ENCODE measurements at places on chromosomes 5 and 9. TPM values are rescaled to one million over a fixed set of nuclear protein-coding genes. Genes with fewer than 3 reads are reported as not detected.

GRCh38 chr9:111965566-111966019, 69.0 kb downstream of the UGCG start:
- H3K4me1 ChIP-seq, result peaks cover 25% of the 10 kb centered on the region
- H3K27me3 ChIP-seq, result no peaks in the 10 kb centered on the region
- H3K27ac ChIP-seq, result peak overlapping the region; percentile 60
- H3K36me3 ChIP-seq, result no peaks in the 10 kb centered on the region
- no peak overlapping the region for H3K4me3 ChIP-seq
- no peak for DNase-seq

DNA sequence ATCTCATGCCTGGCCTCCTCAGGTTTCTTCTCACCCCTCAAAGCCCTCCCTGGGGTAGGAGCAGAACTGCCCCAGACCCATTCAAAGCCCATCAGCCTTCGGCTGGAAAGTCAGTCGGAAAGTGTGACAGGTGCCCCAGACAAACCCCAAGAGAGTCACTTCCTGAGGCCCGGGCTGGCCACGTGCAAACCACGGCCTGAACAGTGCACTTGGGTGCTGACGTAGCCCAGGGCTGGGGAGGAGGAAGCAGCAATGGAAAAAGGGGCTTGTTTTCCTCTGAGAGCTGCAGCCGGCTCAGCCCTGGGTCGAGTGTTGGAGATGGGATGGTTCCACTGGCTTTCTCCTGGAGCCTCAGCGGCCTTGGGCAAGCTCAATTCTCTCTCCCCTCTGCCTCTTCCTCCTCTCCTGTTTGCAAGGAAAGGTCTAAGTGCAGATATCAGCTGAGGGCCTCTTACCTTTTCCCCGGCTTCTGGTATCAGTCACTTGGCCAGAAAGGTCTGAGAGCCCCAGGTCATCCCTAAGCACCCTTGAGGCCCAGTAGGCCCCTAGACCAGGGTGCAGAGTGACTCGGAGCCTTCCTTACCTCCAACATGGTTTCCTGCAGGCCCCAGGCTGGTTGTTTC, 5.9 kb upstream of the EGR1 start:
- H3K27me3 ChIP-seq, result peaks cover 3% of the 10 kb centered on the region
- H3K4me1 ChIP-seq, result peaks cover 13% of the 10 kb centered on the region
- no peak overlapping the region for H3K4me3 ChIP-seq
- no peak for DNase-seq
- H3K36me3 ChIP-seq, result no peaks in the 10 kb centered on the region

- no peak for DNase-seq
- H3K36me3 ChIP-seq, result peaks cover 19% of the 10 kb centered on the region
- peaks cover 12% of the 10 kb centered on the region for H3K4me1 ChIP-seq
Measured at GRCh38 chr5:149356391-149356790, 1.5 kb upstream of the PCYOX1L start.

GRCh38 chr5:143101725-143102386, 301.6 kb downstream of the NR3C1 start:
- H3K36me3 ChIP-seq, result peaks cover 2% of the 10 kb centered on the region
- DNase-seq, result no peak
- no peak overlapping the region for H3K4me3 ChIP-seq
- peaks cover 8% of the 10 kb centered on the region for H3K4me1 ChIP-seq
- H3K27ac ChIP-seq, result no peak overlapping the region

DNA sequence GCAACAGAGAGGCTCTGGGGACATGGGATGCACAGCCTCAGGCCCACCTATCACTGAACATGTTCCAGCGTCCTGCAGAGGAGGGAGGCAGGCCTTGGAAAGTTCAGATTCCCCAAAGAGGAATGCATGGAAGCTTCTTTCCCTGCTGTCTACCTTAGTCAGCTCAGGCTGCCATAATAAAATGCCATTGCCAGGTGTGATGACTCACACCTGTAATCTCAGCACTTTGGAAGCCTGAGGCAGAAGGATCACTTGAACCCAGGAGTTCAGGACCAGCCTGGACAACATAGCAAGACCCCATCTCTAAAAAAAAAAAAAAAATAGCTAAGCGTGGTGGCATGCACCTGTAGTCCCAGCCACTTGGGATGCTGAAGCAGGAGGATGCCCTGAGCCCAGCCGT, 24.5 kb upstream of the TOR1B start:
- no peak overlapping the region for H3K27ac ChIP-seq
- no peak for DNase-seq
- peaks cover 3% of the 10 kb centered on the region for H3K27me3 ChIP-seq
- peaks cover 14% of the 10 kb centered on the region for H3K4me1 ChIP-seq
- H3K4me3 ChIP-seq, result no peak overlapping the region

GRCh38 chr5:32461441-32462120, 17.0 kb upstream of the ZFR start:
- H3K27me3 ChIP-seq, result peaks cover under 1% of the 10 kb centered on the region
- DNase-seq, result no peak
- no peaks in the 10 kb centered on the region for H3K4me1 ChIP-seq

GRCh38 chr5:16461782-16462181, 3.8 kb downstream of the ZNF622 start:
- H3K4me1 ChIP-seq, result peaks cover 69% of the 10 kb centered on the region
- peak overlapping the region; percentile 61 for H3K27ac ChIP-seq
- H3K27me3 ChIP-seq, result no peaks in the 10 kb centered on the region

DNA sequence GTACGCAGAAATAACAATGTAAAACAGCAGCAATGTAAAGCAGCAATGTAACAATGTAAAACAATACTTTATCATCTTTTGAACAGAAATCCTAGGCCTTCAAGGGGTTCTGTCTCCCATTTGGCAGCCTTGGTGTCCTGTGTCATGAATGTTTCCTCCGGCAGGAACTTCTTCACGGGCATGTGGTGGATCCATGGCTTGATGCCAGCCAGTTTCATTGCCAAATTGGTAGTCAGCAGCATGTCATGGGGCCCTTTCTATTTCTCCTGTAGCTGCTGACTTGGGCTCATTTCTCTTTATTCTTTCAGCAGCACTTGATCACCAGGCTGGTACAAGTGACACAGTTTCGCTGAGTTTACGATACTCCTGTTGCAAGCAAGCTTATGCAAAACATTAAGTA, 275.3 kb downstream of the HTR1A start:
- H3K27me3 ChIP-seq, result peaks cover 1% of the 10 kb centered on the region
- H3K36me3 ChIP-seq, result no peaks in the 10 kb centered on the region
- no peak overlapping the region for H3K4me3 ChIP-seq
- no peak for DNase-seq
- no peak overlapping the region for H3K27ac ChIP-seq
- H3K4me1 ChIP-seq, result no peaks in the 10 kb centered on the region

- H3K27ac ChIP-seq, result no peak overlapping the region
- no peak overlapping the region for H3K4me3 ChIP-seq
- H3K27me3 ChIP-seq, result no peaks in the 10 kb centered on the region
- no peak for DNase-seq
- H3K4me1 ChIP-seq, result no peaks in the 10 kb centered on the region
Measured at GRCh38 chr9:272251-273213, 57.9 kb downstream of the DOCK8 start.

DNA sequence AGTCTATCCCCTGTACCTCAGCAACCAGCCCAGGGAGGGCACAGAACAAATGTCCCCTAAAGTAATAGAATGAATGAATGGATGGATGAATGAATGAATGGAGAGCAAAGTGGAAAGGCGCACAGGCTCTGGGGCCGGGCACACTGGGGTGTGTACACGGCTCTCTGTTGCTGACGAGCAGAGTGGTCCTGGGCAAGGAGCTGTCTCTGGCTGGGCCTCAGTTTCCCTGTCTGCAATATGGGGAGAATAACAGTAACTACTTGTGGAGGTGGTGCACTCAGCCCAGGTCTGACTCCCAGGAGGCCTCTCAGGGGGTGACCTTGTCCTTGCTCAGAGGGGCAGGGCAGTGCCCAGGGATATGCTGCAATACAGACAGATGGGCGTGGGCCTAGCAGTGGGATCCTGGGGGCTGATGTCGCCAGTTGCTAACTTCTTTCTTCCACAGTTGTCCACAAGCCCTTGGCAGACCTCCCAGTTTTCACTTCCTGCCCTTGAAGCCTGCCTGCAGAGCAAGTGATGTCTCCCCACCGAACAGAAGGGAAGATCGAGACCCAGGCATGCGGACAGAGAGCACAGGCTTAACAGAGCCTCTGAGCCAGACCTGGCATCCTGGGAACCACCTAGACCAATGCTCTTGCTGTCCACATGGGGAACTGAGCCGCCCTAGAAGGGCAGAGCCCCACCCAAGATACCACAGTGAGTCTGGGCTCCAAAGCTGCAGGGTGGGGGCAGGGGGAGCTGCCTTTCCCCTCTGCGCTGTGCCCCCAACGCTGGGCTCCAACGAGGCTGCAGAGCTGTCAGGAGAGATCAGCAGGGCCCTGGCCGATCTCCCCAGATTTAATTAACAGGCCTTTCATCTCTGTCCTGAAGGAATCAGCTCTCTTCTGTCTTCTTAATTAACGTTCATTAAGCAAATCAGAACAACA, 13.6 kb upstream of the LAMC3 start:
- no peak for DNase-seq
- peaks cover 8% of the 10 kb centered on the region for H3K4me1 ChIP-seq
- H3K27me3 ChIP-seq, result peaks cover 3% of the 10 kb centered on the region
- H3K27ac ChIP-seq, result peak overlapping the region; percentile 51
- H3K4me3 ChIP-seq, result no peak overlapping the region

- no peak overlapping the region for H3K27ac ChIP-seq
- no peaks in the 10 kb centered on the region for H3K27me3 ChIP-seq
- no peak overlapping the region for H3K4me3 ChIP-seq
Measured at GRCh38 chr9:35357116-35357515, 132.8 kb upstream of the RUSC2 start.

- peaks cover 3% of the 10 kb centered on the region for H3K36me3 ChIP-seq
- H3K4me1 ChIP-seq, result no peaks in the 10 kb centered on the region
- peaks cover 18% of the 10 kb centered on the region for H3K27me3 ChIP-seq
- no peak for DNase-seq
- H3K27ac ChIP-seq, result no peak overlapping the region
Measured at GRCh38 chr9:88932766-88933165, 58.5 kb upstream of the S1PR3 start.

GRCh38 chr5:139668924-139669661, 20.9 kb downstream of the CXXC5 start:
- no peak overlapping the region for H3K4me3 ChIP-seq
- H3K27ac ChIP-seq, result peak overlapping the region; percentile 75
- H3K36me3 ChIP-seq, result peaks cover 1% of the 10 kb centered on the region
- no peaks in the 10 kb centered on the region for H3K27me3 ChIP-seq

- no peaks in the 10 kb centered on the region for H3K27me3 ChIP-seq
- DNase-seq, result no peak
- peak overlapping the region; percentile 83 for H3K27ac ChIP-seq
Measured at GRCh38 chr9:75378036-75378435, 289.7 kb downstream of the OSTF1 start.

- H3K4me3 ChIP-seq, result no peak overlapping the region
- H3K27ac ChIP-seq, result no peak overlapping the region
- peaks cover 21% of the 10 kb centered on the region for H3K4me1 ChIP-seq
- DNase-seq, result no peak
- H3K36me3 ChIP-seq, result no peaks in the 10 kb centered on the region
- H3K27me3 ChIP-seq, result no peaks in the 10 kb centered on the region
Measured at GRCh38 chr9:90915693-90916092, 114.1 kb downstream of the SYK start.

DNA sequence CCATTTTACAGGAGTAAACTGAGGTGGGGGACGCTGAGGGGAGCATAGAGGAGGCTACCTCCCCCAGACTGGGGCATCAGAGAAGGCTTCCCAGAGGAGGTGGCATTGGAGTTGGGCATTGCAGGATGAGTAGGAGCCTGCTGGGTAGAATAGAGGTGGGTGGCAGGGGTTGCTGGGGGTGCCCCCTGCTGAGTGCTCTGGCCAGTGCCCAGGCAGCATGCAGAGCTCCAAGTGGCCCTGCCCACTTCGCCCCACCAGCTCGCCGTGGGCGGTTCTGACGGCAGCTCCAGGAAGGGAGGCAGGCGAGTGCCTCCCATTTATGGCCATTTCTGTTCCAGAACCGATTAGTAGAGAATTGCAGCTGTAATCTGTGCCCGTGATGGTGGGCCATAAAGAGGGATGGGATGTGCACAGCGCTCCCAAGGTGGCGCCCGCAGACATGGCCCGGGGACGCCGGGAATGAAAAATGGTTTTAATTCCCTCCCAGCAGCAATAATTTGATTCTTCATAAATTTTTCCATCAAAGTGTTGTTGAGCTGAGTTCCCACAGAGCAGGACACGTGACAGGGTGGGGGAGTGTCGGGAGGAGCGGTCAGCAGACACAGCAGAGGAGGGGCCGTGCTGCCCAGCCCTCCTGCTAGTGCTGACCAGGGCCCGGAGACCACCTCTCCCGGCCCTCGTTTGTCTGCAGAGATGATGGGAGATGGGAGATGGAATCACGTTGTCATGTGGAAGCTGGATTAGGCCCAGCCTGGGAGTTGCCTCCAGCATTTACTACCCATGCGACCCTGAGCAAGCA, 75.5 kb downstream of the LMX1B start:
- no peak overlapping the region for H3K4me3 ChIP-seq
- no peaks in the 10 kb centered on the region for H3K4me1 ChIP-seq
- peak; percentile 68 for DNase-seq
- no peaks in the 10 kb centered on the region for H3K36me3 ChIP-seq
- no peak overlapping the region for H3K27ac ChIP-seq
- H3K27me3 ChIP-seq, result peaks cover 26% of the 10 kb centered on the region

GRCh38 chr5:143673676-143674468, 138.1 kb upstream of the HMHB1 start:
- H3K27me3 ChIP-seq, result no peaks in the 10 kb centered on the region
- no peaks in the 10 kb centered on the region for H3K36me3 ChIP-seq
- DNase-seq, result no peak
- no peak overlapping the region for H3K4me3 ChIP-seq
- H3K27ac ChIP-seq, result no peak overlapping the region

DNA sequence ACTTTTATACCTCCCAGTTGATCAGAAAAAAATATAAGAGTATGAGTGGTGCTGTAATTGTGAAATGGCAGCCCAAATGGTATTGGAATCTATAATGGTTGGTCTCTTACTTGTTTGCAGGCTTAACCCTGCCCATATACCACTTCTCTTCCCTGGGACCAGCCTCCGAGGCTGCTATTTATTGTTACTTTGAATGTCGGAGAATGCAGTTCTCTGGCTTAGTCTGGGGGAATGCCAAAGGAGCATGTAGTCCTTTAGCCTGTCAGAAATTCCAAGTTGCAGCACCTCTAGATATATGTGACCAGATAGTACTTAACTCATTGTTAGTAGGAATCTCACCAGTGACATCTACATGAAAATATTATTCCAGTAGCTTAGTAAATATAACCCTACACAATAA, 47.5 kb downstream of the SLC44A1 start:
- H3K27me3 ChIP-seq, result no peaks in the 10 kb centered on the region
- H3K36me3 ChIP-seq, result no peaks in the 10 kb centered on the region
- no peak overlapping the region for H3K4me3 ChIP-seq
- H3K4me1 ChIP-seq, result peaks cover 19% of the 10 kb centered on the region
- DNase-seq, result no peak
- H3K27ac ChIP-seq, result no peak overlapping the region

DNA sequence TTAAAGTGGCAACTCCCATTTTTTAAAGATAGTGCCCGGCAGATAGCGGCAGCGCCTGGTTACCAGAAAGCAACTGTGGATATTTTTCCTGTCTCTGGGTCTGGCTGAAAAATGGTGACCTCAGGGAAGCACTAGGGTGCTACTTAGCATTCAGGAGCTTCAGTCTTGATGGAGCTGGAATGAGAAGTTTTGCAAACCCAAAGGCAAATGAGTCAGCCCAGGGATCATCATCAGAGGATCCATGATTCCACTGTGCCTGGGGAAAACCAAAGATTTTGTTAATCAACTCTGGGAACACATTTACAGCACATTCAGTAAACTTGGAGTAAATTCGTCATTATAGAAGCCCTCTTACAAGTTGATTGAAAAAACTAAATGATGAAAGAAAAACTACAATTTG, 26.7 kb downstream of the F2R start:
- no peak for DNase-seq
- no peaks in the 10 kb centered on the region for H3K27me3 ChIP-seq
- no peaks in the 10 kb centered on the region for H3K36me3 ChIP-seq
- no peak overlapping the region for H3K27ac ChIP-seq
- H3K4me3 ChIP-seq, result no peak overlapping the region

TMC1 gene
- total RNA-seq, result not detected

TRIM36 gene
- 4.6 TPM for total RNA-seq

TPD52L3 gene
- total RNA-seq, result not detected

ZDHHC11B gene
- not detected for total RNA-seq

RRAGA gene
- total RNA-seq, result 104 TPM

ADAMTS19 gene
- total RNA-seq, result 0.08 TPM

Data from chondrocyte (in vitro differentiated cells).